ENCODE measurements at places on chromosomes 2 and 18.

DNA sequence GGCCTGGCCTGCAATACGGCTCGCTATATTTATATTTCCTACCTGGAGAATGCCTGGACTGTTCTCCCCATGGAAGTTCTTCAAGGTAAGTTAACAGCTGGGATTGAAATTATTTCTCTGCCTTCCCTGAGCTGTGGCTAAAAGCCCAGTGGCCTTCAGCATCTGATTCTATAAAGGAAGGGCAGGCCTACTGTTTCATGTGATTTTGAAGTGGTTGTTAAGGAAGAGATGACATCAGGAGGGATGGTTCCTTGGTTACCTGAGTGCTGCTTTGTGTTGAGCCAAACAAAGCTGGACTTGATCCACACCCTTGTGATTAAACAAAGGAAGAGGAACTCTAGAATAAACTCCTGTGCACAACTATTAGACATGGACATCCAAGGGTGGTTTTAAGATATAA lies 61.6 kb downstream of the MFSD6 start:
- H3K4me1 ChIP-seq = peaks cover 46% of the 10 kb centered on the region
- no peaks in the 10 kb centered on the region for H3K36me3 ChIP-seq
- no peaks in the 10 kb centered on the region for H3K27me3 ChIP-seq
- H3K4me3 ChIP-seq = no peak overlapping the region
- peak overlapping the region; percentile 98 for H3K27ac ChIP-seq

GRCh38 chr2:197908156-197908555 lies 103.8 kb downstream of the PLCL1 start:
- H3K4me3 ChIP-seq = no peak overlapping the region
- no peaks in the 10 kb centered on the region for H3K4me1 ChIP-seq
- no peak for DNase-seq
- H3K27me3 ChIP-seq = no peaks in the 10 kb centered on the region
- no peaks in the 10 kb centered on the region for H3K36me3 ChIP-seq

- H3K27ac ChIP-seq = no peak overlapping the region
- H3K27me3 ChIP-seq = peaks cover 5% of the 10 kb centered on the region
- no peak for DNase-seq
- no peak overlapping the region for H3K4me3 ChIP-seq
- no peaks in the 10 kb centered on the region for H3K4me1 ChIP-seq
- no peaks in the 10 kb centered on the region for H3K36me3 ChIP-seq
Observed at GRCh38 chr18:148841-149240, 9.5 kb upstream of the USP14 start.

DNA sequence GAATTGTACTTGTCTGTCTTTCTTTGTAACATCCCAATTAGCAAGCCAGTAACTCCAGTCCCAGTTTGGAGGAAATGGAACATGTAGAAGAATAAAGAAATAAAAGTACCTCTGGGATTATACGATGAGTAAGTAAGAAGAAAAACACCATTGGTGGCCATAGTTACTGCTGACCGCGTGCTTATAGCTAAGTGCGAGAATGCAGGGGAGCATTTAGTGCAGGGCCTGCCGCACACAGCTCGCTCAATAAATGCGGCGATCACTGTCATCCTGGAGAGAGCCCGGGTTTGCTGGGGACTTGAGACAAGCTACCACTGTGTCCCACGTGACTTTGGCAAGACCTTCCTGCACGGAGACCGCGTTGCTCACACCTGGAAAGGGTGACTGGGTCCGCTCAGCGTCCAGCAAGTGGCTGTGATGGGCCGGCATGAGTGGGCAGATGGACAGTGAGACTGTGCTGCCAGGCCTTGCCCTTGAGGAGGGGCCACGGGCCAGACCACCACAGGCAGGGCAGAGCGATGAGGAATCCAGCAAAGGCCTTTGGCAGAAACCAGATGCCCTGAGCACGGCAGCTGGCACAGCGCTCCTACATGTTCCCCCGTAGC lies 54.8 kb downstream of the ADI1 start:
- H3K27me3 ChIP-seq = no peaks in the 10 kb centered on the region
- no peak for DNase-seq
- peaks cover 5% of the 10 kb centered on the region for H3K4me1 ChIP-seq
- no peak overlapping the region for H3K4me3 ChIP-seq
- no peak overlapping the region for H3K27ac ChIP-seq

GRCh38 chr2:95539836-95540235 lies 52.0 kb upstream of the TRIM43 start:
- no peak overlapping the region for H3K27ac ChIP-seq
- no peak for DNase-seq
- no peaks in the 10 kb centered on the region for H3K27me3 ChIP-seq
- no peaks in the 10 kb centered on the region for H3K4me1 ChIP-seq
- no peaks in the 10 kb centered on the region for H3K36me3 ChIP-seq

DNA sequence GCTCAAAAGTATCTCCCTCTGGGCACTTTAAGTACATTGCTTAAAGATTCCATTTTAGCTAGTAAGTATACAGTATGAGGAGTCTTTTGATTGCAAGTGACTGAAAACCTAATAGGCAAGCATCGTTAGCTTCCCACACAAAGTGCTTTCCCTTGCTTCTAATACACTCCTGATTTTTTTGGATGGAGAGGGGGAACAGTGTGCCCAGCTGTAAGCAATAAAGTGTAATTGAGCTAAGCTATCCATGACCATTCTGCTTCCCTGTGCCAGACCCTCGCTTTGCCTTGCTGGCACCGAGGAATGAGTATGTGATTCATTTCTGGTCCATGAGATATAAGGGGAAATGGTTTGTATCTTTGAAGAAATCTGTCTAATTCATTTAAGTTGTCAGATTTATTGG lies 3.8 kb upstream of the ZNF24 start:
- DNase-seq = no peak
- H3K27me3 ChIP-seq = no peaks in the 10 kb centered on the region
- no peak overlapping the region for H3K27ac ChIP-seq

DNA sequence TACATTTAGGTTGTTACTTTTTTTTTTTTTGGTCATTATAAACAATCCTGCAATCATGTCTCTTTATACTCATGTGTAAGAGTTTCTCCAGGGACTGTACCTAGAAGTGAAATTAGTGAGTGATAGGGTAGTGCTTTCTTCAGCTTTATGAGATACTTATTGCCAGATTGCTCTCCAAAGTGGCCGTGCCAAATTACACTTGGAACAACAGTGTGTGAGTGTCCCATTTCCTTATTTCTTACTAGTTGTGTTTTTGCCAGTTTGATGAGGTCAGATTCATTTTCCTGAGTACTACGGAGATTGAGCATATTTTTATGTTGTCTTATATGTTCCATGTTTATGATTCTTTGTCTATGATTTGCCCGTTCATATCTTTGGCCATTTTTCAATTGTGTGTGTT lies 39.2 kb downstream of the GALNT1 start:
- no peak for DNase-seq
- H3K27me3 ChIP-seq = no peaks in the 10 kb centered on the region
- no peak overlapping the region for H3K27ac ChIP-seq
- peaks cover 24% of the 10 kb centered on the region for H3K4me1 ChIP-seq

- H3K4me3 ChIP-seq = no peak overlapping the region
- DNase-seq = no peak
- peaks cover 35% of the 10 kb centered on the region for H3K4me1 ChIP-seq
- H3K27ac ChIP-seq = no peak overlapping the region
- H3K27me3 ChIP-seq = no peaks in the 10 kb centered on the region
Observed at GRCh38 chr2:240584486-240585031, 2.0 kb upstream of the CAPN10 start.

DNA sequence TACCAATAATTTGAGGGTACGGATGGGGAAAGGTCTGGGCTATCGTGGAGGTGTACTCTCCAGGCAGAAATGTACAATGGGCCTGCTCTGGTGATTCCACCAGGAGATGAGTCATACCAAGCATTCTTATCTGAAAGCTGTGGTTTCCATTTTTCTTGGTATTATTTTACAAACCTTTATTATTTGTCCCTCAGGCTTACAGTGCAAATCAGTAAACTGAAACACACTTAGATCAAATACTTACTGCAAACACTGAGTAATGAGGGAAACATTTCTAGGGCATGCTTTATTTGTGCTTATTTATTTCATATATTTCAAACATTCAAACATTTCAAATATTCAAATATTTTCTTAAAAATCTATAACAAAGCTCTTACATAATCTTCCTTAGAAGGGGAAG lies 319.8 kb downstream of the RND3 start:
- H3K27me3 ChIP-seq = no peaks in the 10 kb centered on the region
- H3K36me3 ChIP-seq = no peaks in the 10 kb centered on the region
- H3K27ac ChIP-seq = peak overlapping the region; percentile 65
- H3K4me1 ChIP-seq = peaks cover 10% of the 10 kb centered on the region

- DNase-seq = no peak
- no peaks in the 10 kb centered on the region for H3K36me3 ChIP-seq
- no peaks in the 10 kb centered on the region for H3K4me1 ChIP-seq
- H3K27ac ChIP-seq = no peak overlapping the region
- H3K4me3 ChIP-seq = no peak overlapping the region
- no peaks in the 10 kb centered on the region for H3K27me3 ChIP-seq
Observed at GRCh38 chr2:184920451-184920965, 322.2 kb downstream of the ZNF804A start.
